ENCODE measurements at places on chromosomes 2 and 18.

DNA sequence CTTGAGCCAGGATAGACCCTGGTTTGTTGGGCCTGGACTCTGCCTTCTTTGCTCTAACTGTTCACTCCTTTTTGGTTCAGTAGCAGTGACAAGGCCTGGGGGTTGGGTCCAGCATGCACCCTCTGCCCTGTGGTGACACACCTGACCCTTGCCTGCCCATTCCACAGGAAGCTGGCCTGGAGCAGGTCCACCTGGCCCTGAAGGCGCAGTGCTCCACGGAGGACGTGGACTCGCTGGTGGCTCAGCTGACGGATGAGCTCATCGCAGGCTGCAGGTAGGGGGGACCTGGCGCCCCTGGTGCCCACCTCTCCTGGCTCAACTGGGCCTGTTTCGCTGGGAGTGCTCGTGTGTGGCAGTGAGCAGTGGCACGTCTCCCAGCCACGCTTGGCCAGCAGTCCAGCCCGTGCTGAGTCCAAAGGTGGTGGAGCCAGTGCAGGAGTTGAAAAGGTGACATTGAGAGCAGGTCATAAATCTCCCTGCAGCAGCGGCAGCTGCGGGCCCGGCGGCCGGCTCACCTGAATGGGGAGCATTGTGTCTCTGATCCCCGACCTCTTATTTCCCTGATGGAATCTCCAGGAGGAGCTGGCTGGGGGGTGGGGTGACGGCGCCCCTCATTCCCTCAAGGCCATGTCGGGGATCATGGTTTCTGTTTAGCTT, 102.6 kb downstream of the DYSF start:
- no peak for DNase-seq

- DNase-seq, result no peak
Measured at GRCh38 chr2:95284886-95285541, 10.8 kb downstream of the PROM2 start.

- DNase-seq, result peak; percentile 71
Measured at GRCh38 chr2:230011617-230012016, 57.1 kb downstream of the SLC16A14 start.

DNA sequence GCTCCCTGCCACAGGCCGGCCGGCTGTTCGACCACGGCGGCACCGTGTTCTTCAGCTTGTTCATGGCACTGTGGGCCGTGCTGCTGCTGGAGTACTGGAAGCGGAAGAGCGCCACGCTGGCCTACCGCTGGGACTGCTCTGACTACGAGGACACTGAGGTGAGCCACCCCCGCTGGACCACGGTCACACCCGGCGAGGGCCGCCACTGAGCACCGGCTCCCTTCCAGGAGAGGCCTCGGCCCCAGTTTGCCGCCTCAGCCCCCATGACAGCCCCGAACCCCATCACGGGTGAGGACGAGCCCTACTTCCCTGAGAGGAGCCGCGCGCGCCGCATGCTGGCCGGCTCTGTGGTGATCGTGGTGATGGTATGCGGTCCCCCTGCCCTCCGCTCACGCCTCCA, 20.8 kb downstream of the ANO7 start:
- DNase-seq, result no peak

- DNase-seq, result no peak
Measured at GRCh38 chr2:237749002-237749401, 49.6 kb upstream of the RBM44 start.

- DNase-seq, result peak; percentile 55
Measured at GRCh38 chr18:44840058-44840790, 159.5 kb downstream of the SETBP1 start.

GRCh38 chr2:45922577-45922988, 271.1 kb downstream of the PRKCE start:
- peak; percentile 40 for DNase-seq

GRCh38 chr2:151051574-151052220, 210.0 kb downstream of the RBM43 start:
- DNase-seq, result peak; percentile 59

Data from fibroblast of skin of abdomen (primary cell).